ENCODE measurements at places on chromosomes 4 and X. TPM values are rescaled to one million over a fixed set of nuclear protein-coding genes. Genes with fewer than 3 reads are reported as not detected.

SCRG1 gene
- total RNA-seq, result not detected

SULT1E1 gene
- 3.1 TPM for total RNA-seq

KIAA1210 gene
- total RNA-seq, result 0.04 TPM

HGFAC gene
- 0.10 TPM for total RNA-seq

FAM47E gene
- total RNA-seq, result 3.9 TPM

PAGE2B gene
- not detected for total RNA-seq

L1CAM gene
- total RNA-seq, result 7.9 TPM

MSX1 gene
- total RNA-seq, result 10.0 TPM

IGBP1 gene
- total RNA-seq, result 80.2 TPM

DNA sequence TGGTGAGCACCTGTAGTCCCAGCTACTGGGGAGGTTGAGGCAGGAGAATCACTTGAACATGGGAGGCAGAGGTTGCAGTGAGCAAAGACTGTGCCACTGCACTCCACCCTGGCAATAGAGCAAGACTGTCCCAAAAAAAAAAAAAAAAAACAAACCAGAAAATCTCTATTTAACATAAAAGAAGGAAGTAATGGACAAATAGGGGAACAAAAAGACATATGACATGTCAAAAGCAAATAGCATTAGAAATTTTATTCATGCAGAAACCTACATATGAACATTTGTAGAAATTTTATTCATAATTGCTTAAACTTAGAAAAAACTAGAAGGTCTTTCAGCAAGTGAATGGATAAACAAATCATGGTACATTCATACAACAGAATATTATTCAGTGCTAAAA, 97.1 kb upstream of the SH3RF1 start:
- no peak for DNase-seq

GRCh38 chr4:114783215-114783595, 184.6 kb downstream of the UGT8 start:
- DNase-seq, result no peak

DNA sequence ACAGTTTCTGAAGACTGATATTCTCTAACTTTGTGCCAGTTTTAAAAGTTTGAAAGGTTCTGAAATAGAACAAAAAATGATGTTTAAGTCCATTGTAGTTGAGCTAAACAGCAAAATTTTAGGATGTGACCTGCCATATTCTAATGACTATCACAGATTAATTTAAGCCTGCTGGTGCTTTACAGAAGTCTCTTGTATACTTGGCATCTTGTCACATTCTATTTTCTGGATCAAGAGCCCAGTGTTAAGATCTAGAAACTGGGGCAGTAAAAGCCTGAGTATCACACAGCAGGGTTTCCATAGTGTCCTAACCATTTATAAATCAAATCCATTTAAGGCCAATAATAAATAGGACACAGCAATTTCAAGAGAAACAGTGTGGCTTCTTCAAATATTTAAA, 12.4 kb downstream of the FSTL5 start:
- no peak for DNase-seq

DNA sequence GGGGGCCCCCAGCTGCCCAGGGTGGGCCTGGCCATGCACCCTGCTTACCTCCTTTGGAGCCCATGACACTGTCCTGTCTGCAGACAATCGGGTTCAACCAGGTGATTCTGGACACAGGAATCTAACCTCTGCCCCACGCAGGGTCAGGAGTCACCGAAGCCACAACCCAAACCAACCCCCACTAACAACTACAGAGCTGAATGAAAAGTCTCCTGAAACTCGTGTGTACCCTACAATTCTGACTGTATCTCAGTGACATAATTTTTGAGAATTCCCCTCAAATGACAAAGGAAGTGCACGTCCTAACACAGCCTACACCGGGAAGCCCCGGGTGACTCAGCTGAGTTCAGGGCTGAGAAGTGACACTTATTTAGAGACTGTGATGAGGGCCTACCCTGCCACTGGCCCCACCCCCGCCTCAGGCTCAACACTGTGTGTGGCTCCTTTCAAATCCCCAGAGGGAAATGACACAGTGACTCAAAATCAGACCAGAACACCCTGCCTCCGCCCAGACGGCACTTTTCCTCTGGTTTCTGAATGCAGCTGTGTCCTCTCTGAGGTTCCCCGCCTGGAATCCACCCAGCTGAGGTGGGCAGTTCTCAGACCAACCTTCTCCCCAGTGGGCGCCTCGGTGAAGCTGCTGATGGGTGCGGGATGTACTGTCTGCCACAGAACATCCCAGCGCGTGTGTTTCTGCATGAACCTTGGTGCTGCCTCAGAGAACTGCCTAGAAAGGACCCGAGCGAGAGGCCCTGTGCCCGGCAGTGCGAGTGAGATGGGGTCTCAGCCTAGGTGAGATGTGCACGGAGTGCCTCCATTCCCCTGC, 9.9 kb downstream of the TNIP2 start:
- DNase-seq, result peak; percentile 78

DNA sequence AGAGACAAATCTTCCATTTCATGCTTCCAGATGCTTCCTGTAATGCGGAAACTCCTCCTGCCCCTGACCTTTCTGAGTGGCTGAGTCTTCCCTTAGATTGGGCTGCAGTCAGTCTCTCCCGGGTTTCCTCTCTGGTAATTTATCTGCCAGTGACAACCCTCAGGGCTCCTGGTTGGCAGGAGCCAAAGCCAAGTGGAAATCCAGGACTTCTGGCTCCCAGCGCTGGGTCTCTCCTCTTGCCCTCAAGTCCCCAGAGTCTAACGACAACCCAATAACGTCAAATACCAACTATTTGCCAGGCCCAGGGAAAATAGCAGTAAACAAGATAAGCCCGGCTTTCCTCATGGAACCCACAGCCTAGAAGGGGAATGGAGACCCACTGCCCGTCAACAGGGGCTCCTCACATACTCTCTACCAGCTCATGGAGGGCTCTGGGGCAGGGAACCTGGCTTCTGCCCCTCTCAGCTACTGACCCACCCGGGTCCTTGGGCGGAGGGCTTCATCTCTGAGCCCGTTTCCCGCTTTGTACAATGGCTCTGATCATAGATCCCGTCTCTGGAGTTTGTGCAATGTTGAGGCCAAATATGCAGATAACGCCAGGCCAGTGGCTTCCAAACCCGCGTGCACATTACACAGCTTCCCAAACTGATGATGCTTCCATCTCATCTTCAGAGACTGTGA, 1.1 kb upstream of the TBC1D14 start:
- no peak for DNase-seq

DNA sequence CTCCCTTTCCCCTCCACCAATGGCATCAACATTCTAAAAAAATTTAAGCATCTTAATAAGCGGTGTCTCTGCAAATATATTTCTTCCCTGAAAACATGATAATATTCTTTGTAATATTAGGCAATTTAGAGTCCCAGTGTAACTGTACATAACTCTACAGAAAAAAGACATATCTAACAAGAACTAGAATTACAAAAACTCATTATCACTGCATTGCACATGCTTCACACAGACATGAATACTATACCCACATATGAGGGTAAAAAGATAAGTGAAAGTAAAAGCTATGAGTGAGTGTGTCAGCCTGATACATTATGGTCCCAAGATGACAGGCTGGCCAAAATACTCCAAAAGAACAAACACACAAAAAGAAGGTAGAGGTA, 2.4 kb upstream of the FGB start:
- no peak for DNase-seq

GRCh38 chr4:180057891-180058671, 2185.1 kb upstream of the TENM3 start:
- DNase-seq, result no peak

DNA sequence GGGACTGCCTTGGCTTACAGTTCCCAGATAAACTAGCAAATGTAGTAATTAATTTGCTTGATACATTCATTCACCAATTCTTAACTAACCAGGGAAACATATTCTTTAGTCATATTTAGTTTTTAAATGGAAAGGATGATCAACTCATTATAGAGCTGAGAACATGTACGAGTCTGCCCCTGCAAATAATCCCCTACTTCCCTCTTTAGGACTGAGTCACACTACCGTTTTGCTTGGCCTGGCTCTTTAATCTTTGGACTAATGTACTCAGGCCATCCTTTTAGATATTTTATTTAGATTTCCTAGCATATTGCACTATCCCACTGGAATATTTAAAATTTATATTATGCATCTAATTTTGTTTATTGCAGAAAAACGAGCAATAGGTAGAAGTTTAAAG, 105.5 kb upstream of the LCORL start:
- DNase-seq, result no peak

DNA sequence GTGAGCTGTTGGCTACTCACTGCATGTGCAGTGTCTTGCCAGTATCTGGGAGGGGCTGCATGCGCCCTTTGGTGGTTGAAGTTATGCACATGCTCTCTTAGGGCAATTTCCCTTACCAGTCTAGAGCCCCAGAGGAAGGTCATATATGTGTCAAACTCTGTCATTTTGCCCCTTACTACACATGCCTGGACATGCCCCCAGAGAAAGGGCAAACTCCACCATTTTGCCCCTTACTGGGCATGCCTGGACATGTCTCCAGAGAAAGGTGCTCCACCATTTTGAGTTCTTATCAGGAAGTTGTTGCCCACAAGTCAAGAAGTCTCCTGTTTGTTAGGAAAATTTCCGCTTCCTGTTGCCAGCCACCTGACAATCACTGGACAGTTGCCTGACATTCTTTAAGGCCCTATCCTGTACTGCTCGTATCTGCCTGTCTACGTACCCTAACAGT, 56.4 kb upstream of the PLAC8 start:
- no peak for DNase-seq

GRCh38 chrX:45986971-45987370, 558.2 kb downstream of the ZNF674 start:
- DNase-seq, result no peak

DNA sequence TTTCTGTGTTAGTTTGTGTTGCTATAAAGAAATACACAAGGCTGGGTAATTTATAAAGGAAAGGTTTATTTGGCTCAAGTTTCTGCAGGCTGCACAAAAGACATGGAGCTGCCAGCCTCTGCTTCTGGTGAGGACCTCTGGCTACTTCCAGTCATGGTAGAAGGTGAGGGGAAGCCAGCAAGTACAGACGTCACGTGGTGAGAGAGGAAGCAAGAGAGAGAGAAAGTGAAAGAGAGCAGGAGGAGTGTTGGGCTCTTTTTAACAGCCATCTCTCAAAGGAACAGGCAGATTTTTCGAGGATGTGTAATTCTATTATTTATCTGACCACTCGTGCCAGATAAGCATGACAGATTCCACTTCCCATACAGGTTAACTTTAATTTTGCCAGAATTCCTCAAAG, 1199.1 kb downstream of the ADGRL3 start:
- peak; percentile 61 for DNase-seq

DNA sequence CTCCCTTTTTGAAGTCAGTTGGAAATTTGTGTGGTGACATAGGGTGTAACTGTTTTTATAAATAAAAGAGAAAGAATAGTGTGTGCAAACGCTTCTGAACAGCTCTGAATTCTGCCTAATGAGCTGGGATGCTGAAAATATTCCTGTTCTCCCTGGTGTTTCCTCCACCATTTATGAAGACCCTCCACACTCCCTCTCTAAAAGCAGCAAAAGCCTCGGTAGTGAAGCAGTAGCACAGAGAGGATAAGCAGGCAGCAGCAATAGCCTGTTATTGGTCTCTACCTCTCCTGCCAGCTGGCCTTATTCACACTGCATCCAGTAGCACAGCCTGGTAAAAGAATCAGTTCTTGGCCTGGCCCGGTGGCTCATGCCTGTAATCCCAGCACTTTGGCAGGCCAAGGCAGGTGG, 406.1 kb downstream of the IQCM start:
- peak; percentile 16 for DNase-seq

- no peak for DNase-seq
Observed at GRCh38 chr4:98744372-98745150, 86.2 kb upstream of the TSPAN5 start.
